ENCODE measurements at places on chromosomes 7 and 10. TPM values are rescaled to one million over a fixed set of nuclear protein-coding genes. Genes with fewer than 3 reads are reported as not detected.

GRCh38 chr10:30747633-30748032 lies 118.1 kb upstream of the LYZL2 start:
- no peak for DNase-seq

Gene CYP2C18
- not detected for total RNA-seq

Gene AKR1C3
- total RNA-seq: 0.89 TPM

Gene KCNMA1
- 98.1 TPM for total RNA-seq

DNA sequence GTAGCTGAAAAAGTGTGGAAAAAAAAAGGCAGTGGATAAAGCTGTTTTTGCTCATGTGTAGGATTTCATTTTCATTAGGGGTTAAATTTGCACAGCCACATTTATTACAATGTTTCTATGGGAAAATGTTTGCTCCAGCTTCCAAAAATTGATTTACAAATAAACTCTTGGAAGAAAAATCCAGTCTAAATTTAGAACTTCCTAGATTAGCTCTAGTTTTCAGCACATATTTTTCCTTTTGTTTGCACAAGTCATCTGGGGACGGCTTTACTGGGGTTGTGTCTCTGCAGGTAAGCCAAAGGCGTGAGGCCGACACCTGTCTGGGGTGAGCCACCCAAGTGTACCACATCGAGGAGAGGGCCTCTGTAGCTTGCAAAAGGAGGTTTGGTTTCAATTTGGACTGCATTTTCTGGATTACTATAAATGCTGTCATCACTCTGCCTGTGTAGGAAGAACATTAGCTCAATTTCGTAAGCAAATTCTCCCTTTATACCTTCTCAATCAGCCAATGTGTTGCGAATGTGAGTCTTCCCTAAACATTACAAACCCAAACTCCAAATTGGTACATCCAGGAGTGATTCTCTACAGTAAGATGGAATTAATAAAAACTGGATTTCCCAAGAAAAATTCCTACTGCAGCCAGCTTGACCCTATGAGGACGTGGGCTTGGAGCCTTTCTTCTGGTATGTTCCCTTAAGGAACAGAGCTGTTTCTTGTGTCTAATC lies 89.5 kb upstream of the ZNF438 start:
- no peak for DNase-seq

Gene CCDC3
- total RNA-seq: 15.0 TPM

Gene SPAM1
- total RNA-seq: not detected

Gene CHRM2
- 30.0 TPM for total RNA-seq

DNA sequence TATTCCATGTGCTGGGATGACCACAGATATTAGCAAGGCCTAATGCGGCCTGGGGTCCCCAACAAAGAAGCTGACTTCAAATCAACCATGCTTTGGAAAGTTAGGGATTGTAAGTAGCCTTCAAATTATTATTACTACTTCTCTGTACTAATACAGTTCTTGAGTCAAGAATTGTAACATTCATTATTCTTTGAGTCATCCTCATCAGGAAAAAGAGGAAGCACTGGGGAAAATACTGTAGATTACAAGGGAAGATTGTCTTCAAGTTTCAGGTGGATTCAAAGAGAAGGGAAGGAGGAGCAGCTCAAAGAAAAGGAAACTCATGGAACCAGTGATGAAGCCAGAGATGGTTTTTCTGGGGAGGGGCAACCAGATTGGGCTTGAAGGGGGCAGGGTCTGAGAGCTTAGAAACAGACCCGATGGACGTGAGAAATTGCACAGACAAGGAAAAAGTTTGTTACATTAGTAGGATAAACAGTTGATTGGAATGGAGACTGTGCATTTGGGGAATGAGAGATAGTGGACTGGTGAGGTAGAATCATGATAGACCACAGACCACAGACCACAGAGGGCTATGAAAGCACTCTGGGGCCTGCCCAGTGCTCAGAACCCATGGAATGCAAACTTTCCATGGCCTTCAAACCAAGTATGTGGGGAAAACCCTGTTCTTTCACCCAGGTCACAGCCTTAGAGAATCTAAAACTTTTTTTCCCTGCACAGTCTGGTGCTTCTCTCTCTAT lies 209.9 kb downstream of the ZNF365 start:
- no peak for DNase-seq

DNA sequence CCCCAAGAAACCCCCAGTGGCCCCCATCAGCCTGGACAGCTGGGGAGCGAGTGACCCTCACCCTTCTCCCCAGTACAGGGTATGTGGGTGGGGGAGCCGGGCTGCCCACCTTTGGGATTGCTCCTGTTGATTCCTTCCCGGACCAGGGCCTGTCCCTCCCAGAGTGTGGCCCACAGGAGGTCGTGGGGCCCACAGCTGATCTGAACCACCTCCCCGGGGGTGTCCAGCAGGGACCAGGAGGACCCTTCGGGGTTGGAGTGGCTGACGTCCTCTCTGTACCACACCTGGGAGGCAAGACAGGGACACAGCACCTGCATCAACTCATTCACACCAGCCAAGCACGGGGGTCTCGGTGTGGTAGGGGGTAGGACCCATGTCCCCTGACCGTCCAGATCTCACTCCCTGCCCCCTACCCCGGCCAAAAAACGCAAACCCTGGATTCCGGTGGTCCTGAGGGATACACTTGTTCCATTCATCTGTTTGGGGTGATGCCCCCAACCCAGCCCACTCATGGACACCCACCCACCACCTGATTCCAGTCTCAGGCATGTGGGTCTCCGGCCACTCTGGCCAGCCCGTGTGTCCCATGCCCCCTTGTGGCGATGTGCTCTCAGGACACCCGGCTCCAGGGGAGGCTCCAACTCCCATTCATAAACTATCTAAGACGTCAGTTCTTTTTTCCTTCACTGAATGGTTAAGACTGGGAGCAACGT lies 10.9 kb downstream of the TECPR1 start:
- no peak for DNase-seq

- DNase-seq: peak; percentile 81
Measured at GRCh38 chr10:98267894-98268693, at the start of gene LOXL4. TSS of gene LOXL4 (minus strand) at chr10:98268194. CDS start at chr10:98263019, 5,175 bp downstream.

DNA sequence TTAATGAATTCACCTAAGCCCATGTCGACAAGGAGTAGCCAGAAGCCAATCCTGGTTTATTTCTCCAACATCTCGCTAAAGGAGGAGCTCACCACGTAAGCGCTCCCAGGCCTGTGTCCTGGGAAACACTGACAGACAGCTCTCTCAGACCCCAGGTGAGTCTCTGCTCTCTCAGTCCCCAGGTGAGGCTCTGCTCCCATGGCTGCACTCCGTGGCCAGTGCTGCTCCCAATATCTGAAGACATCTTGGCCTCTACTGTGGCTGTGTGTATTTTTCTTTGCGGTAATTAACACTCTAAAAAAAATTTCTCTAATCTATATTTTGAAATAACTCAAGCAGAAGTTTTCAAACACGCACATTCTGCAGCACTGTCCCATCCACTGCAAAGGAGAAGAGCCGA lies 564.5 kb downstream of the PTPRN2 start:
- DNase-seq: no peak

- DNase-seq: no peak
Measured at GRCh38 chr7:50121286-50121685, 28.2 kb upstream of the ZPBP start.

GRCh38 chr7:64887756-64888508 lies 15.1 kb upstream of the ZNF273 start:
- peak; percentile 76 for DNase-seq

Gene C7orf33
- not detected for total RNA-seq

- peak; percentile 80 for DNase-seq
Measured at GRCh38 chr10:131774681-131775085, 126.1 kb upstream of the PPP2R2D start.

- no peak for DNase-seq
Measured at GRCh38 chr7:137904833-137905232, 58.1 kb upstream of the DGKI start.

- DNase-seq: no peak
Measured at GRCh38 chr7:47093320-47094234, 488.3 kb downstream of the TNS3 start.

Gene WNT8B
- not detected for total RNA-seq

Gene PON3
- total RNA-seq: not detected

Gene BMPR1A
- 75.5 TPM for total RNA-seq

- no peak for DNase-seq
Measured at GRCh38 chr7:26061678-26062603, 90.1 kb upstream of the NFE2L3 start.
